T-helper 17 cell (primary cell): ENCODE measurements at places on chromosomes 16 and 17.
A peak's percentile ranks its signal among the peaks of the same experiment; 100 is the strongest.

- no peak for DNase-seq
- H3K27ac ChIP-seq = no peak overlapping the region
- no peaks in the 10 kb centered on the region for H3K27me3 ChIP-seq
- H3K4me3 ChIP-seq = no peak overlapping the region
- no peaks in the 10 kb centered on the region for H3K36me3 ChIP-seq
These were observed 2074.3 kb downstream of the TP53TG3F start for GRCh38 chr16:35533683-35534082.

DNA sequence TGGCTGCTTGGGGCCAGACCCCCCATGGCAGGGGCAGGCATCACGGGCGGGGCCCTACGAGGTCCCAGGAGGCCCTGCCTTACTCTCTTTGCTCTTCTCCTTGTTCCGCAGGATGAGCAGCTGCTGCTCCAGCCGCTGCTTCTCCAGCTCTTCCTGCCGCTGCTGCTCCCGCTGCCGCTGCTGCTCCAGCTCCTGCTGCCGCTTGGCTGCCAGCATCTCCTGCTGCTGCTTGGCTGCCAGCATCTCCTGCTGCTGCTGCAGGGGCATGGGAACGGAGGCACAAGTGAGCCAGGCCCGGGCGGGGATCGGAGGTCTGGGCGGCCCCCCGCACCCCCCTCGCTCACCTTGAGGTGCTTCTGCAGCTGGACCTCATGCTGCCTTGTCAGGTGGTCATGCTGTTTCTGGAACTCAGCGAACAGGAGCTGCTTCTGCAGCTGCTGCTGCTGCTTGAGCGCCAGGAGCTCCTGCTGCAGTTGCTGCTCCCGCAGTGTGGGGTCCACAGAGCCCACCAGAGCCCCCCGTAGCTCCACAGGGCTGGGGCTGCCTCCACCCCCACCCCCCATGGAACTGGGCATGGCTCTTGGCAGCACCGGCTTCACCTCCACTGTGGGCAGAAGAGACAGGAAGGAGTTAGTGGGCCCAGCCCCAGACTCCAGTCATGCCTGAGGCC lies 22.8 kb downstream of the G6PC3 start:
- no peak overlapping the region for H3K27ac ChIP-seq
- H3K27me3 ChIP-seq = no peaks in the 10 kb centered on the region
- DNase-seq = no peak

DNA sequence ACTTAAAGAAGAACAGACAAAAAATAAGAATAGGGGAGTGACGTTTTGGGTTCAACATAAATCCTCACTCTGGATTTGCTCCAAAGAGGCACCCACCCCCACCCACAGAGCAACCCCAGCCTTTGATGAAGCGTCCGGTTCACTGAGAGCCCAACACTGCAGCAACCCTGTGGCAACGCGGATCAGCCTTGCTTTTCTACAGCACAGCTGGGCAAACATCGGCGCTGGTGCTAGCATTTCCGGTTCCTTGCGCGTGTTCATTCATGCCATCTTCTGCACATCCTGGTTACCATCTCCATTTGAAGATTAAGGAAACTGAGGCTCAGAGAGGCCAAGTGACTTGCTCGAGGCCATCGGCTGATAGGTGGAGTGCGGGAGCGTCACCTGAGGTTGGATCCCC lies 8.7 kb upstream of the GINS2 start:
- H3K4me3 ChIP-seq = no peak overlapping the region
- no peaks in the 10 kb centered on the region for H3K36me3 ChIP-seq
- no peak for DNase-seq
- H3K27ac ChIP-seq = no peak overlapping the region
- H3K27me3 ChIP-seq = peaks cover 19% of the 10 kb centered on the region

DNA sequence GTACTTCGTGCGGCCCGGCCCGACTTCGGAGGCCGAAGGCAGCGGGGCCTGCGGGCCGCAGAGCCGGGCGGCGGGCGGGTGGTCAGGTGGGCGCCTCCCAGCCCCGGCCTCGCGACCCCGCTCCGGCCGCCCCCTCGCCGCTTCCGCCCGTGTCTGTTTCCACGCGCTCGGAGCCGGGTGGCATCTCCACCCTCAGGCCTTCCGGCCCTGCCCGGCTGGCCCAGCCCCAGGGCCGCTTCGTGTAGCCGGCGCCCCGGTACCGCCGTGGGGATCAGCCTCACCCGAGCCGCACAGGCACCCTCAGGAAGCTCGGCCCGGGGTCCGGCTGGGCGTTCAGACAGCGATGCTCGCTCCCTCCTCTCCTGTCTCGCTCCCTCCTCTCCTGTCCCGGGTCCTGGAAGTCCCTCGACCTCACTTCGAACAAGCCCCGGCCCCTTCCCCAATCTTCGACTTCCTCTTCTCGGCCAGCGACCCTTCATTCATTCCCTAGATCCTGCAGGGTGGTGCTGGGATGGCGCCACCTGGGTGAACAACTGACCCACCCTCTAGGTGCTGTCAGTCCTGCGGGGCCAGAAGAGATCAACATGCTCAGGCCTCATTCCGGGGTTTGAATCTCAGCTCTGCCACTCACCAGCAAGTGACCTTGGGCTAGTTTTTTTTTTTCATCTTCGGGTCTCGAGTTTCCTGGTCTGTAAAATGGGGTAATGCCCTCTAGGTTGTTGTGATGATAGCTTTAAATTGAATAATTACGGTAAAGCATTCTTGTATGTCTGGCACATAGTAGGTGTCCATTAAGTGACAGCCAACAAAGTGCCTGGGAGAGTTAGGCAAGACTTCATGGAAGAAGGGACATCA lies 610 bp downstream of the VPS4A start:
- H3K27ac ChIP-seq = peak overlapping the region; percentile 98
- H3K4me1 ChIP-seq = peaks cover 22% of the 10 kb centered on the region
- H3K27me3 ChIP-seq = no peaks in the 10 kb centered on the region
- peaks cover 6% of the 10 kb centered on the region for H3K36me3 ChIP-seq

DNA sequence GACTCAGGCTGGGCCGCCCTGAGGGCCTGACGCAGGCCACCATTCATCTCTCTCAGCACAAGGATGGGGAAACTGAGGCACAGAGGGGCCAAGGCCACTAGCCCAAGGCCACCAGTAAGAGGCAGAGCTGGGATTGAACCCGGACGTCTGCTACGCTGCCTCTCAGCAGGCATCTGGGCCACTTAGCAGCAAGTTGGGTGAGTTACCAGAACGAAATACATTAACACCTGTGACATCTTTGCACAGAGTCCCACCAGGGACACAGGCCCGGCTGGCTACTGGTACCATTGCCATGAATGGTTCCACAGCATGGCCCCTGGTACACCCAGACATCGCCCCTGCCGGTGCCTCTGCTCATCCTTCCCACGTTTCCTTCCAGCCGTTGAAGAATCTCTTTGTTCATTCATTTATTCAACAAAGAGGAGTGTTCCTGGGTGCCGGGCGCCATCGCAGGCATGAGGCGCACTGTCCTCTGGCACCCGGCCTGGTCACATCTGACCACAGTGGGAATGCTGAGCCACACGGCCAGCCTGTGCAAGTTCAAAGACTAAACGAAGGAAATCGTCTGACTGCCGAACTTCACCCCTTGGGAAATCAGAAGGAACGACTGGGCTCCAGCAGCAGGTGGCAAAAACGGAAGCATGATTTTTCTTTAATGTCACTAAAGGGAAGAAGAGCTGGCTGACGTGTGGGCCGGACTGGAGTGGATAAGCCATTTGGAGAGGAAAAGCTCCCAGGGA lies 7.4 kb upstream of the ZNF469 start:
- H3K4me1 ChIP-seq = no peaks in the 10 kb centered on the region
- no peak overlapping the region for H3K4me3 ChIP-seq
- no peak overlapping the region for H3K27ac ChIP-seq
- no peaks in the 10 kb centered on the region for H3K36me3 ChIP-seq
- H3K27me3 ChIP-seq = peaks cover 7% of the 10 kb centered on the region
